ENCODE measurements at places on chromosomes 16 and 17. TPM values are rescaled to one million over a fixed set of nuclear protein-coding genes. Genes with fewer than 3 reads are reported as not detected.

- no peak for DNase-seq
These were observed 6.1 kb upstream of the KRT10 start for GRCh38 chr17:40828454-40829044.

GRCh38 chr17:60393840-60394723 is 2.1 kb upstream of the USP32 start:
- DNase-seq = no peak

DNA sequence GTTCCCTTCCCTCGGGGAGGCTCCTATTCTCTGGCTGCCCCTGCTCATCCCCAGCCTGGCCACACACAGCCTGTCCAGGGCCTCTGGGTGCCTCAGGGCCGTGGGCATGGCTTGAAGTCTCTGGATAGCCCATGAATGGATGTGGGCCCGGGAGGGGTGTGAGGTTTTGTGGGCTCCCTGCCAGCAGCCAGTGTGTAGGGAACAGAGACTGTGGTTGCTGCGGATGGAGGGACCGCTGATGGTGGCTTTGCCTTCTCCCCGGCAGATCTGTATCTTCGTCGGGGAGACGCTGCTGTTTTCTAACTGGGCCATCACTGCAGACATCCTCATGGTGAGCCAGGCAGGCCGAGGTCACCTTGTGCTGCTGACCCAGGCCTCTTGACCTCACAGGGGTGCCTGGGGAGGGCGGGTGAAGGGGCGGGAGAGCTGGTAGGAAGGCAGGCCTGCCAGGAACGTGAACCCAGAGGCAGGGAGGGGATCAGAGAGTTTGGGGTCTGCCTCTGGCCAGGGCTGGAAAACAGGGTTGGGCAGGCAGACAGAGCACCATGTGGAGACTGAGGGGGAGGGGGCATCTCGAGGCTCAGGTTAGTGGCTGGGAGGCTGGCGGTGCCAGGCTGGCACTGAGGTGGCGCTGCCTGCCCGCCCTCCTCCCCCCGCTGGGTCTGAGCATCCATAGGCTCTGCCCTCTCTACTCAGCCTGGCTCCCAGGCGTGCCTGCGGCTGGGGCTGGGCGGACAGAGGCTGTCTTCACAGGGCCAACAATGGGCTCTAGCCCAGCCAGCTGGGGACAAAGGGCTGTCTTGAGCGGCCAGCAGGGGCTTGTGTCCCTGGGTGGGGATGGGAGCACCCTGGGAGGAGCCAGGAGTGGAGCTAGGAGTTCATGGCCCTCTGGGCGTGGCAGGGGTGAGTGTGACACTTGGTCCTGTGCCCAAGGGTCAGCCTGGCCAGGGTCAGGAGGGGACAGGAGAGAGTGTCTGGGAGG is 21.4 kb downstream of the MYBBP1A start:
- no peak for DNase-seq

DNA sequence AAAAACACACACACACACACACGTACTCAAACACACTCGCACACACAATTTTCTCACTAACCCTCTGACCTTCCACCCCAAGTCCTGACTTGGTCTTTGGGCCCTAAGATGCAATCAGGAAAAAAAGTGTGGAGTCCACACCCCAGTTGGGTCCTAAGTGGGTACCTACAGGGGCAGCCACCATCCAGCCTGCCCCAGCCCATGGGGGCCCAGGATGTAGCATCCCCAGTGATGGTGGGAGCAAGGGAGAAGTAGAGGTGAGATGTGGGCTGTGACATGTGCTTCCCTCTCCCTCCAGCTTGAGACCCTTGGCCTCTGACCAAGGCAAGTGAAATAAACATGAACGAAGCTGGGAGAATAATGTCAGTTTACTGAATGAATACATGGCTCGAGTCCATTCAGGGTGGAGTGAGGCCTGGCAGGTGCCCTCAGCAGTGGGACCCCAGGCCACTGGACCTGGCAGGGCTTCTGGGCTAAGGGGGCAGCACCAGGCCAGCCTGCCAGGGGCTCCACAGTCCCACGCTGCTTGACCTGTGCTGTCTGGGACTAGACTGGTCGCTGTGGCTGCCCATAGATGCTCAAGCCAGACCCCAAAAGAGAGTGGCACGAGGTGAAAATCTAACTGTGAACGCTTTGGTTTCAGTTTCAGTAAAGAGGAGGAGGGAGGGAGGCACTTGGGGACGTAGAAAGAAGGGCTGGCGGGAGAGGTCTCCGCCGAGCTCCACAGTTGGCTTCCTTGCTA is 73.7 kb downstream of the MRC2 start:
- DNase-seq = no peak

Gene ALOX12
- not detected for total RNA-seq

Gene SDR42E1
- total RNA-seq = 7.4 TPM

GRCh38 chr17:75036643-75037268 is 10.0 kb downstream of the ATP5PD start:
- DNase-seq = no peak

- no peak for DNase-seq
These were observed 390 bp downstream of the SEZ6L2 start for GRCh38 chr16:29898804-29899515.

Gene GFAP
- not detected for total RNA-seq

DNA sequence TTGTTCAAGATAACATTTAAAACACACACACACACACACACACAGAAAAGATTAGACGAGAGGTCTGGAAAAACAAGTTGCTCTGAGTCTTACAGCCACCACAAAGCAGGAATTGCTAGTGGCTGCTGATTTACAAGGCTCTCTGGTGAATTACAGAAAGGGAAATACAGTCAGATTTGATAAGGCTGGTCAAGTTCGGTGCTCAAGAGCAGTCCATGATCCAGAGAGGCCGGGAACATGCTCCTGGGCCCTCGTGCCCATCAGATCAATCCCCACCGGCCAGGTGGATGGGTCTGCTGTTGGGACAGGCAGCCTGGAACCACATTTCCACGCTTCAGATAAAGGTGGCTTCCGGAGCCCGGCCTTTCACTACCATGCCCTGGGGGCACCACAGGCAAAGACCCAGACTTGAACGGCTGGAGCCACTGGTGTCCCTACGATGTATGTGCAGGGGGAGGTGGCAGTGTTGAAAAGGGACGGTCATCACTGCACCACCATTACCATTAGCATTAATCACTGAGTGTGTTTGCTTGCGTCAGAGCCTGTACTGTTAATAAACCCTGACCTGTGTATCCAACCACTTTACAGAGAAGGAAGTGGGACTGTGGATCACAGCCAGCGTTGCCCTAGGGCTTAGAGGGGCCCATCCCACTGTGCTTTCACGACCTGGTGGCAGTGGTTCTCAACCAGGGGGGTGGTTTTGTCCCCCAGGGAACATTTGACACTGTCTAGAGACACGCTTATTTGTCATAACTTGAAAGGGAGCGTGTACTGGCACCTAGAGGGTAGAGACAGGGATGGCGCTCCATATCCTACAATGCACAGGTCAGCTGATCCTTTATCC is 95.1 kb downstream of the XYLT1 start:
- no peak for DNase-seq

GRCh38 chr16:2009164-2009711 is 383 bp downstream of the ZNF598 start:
- DNase-seq = no peak

DNA sequence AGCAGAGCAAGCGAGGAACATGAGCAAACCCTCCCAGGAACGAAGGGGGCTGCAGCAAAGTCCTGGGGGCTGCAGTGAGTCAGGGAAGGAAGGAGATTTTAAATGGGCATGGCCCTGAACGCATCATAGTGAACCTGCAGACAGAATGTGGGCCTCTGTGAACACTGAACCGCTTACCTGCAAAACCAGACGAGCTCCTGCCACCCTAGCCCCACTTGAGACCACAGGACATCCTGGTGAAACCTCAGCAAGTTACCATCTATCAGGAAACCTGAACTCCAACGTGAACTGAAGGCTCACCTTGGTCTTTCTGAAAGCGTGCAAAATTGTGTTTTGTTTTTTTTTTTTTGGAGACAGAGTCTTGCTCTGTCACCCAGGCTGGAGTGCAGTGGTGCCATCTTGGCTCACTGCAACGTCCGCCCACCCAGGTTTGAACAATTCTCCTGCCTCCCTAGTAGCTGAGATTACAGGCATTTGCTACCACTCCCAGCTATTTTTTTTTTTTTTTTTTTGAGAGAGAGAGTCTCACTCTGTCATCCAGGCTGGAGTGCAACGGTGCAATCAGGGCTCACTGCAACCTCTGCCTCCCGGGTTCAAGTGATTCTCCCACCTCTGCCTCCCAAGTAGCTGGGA is 30.8 kb downstream of the FANCA start:
- no peak for DNase-seq

DNA sequence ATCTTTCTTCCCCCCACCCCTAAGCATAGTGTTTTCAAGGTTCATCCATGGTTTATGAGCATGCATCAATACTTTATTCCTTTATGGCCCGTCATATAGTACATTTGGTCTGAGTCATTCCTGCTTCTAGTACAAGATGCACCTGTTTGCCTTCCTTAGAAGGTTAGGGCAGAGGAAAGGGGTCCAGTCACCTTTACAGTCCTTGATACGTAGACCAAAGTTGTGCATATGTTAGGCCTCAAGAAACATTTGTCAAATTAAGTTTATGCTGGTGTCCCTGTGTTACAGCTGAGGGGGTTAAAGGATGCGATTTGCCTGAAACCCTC is 1.4 kb downstream of the CYB5D2 start:
- DNase-seq = no peak

DNA sequence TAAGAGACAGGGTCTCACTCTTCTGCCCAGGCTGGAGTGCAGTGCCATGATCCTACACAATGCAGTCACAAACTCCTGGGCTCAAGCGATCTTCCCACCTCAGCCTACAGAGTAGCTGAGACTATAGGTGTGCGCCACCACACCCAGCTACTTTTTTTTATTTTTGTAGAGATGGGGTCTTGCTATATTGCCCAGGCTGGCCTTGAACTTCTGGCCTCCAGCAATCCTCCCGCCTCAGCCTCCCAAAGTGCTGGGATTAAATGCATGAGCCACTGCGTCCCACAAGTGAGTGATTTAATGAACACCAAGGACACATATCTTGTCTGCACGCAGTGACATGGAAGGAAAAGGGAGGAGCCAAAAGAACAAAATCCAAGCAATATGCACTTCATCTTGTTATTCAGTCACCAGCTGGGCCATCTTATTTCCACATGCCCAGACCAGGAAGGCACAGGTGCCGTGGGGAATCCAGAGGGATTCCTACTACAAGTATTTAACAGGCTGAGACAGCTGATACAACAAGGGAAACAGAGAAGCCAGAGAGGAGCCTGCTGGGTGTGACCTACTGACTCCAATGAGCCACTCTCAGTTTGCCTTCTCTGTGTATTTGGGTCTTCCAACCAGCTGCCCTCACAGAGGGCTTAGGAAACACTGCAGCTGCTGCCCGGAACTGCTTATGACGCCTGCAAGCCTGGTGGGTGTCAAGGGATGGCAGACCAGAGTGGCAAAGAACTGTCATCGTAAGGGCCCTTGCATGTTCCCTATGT is 17.0 kb downstream of the LSM12 start:
- no peak for DNase-seq

GRCh38 chr17:68290268-68290954 is 516 bp downstream of the SLC16A6 start:
- peak; percentile 53 for DNase-seq

Gene DPEP1
- total RNA-seq = not detected

DNA sequence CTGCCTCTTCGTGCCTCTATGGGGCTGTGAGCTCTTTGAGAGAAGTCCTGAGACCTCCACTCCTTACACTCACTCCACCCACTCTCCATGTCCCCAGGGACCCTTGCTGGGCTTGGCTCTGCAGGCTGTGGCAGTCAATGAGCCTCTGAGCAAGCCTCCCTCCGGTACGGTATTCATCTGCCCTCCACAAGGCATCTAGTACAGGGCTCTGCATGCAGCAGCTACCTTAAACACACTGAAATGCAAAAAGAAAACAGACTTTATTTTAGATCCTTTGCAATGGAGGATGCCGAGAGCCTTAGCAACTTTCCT is 38.9 kb upstream of the SMPD3 start:
- no peak for DNase-seq
